ENCODE measurements at places on chromosomes 5 and 9. TPM values are rescaled to one million over a fixed set of nuclear protein-coding genes. Genes with fewer than 3 reads are reported as not detected.
A peak's percentile ranks its signal among the peaks of the same experiment; 100 is the strongest.

RFX3 gene
- 27.1 TPM for total RNA-seq

IL9 gene
- not detected for total RNA-seq

HACD4 gene
- total RNA-seq, result 9.8 TPM

UQCRQ gene
- 107 TPM for total RNA-seq

TAF9 gene
- 45.5 TPM for total RNA-seq

CAMK4 gene
- total RNA-seq, result 139 TPM

LHX6 gene
- not detected for total RNA-seq

ZFP2 gene
- 0.50 TPM for total RNA-seq

DNA sequence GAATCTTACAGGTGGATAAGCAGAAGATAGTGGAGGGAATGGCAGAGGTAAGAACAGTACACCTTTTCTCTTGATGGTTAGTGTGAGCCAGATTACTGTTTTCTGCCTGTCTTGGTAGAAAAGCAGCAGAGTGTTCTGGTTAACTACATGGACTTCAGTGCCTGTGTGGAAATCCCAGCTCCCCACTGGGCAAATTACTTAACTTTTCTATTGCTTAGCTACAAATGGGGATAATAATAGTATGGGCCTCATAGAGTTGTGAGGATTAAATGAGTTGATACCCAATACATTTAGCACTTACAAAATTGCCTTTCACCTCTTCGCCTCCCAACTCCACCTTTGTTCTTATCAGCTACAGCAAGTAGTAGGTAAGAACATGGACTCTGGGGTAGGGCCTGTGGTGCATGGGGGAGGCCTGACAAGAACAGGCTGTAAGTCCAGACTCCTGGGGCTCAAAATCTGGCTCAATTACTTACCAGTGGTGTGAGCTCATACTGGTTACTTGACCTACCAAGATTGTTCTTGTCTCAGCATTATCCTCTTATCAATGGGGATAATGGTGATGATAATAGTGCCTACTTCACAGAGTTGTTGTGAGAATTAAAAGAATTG lies 125.1 kb downstream of the LIFR start:
- no peak overlapping the region for H3K4me3 ChIP-seq
- H3K36me3 ChIP-seq, result peaks cover 3% of the 10 kb centered on the region
- peaks cover 41% of the 10 kb centered on the region for H3K27me3 ChIP-seq
- no peak for DNase-seq
- no peak overlapping the region for H3K27ac ChIP-seq
- peaks cover 6% of the 10 kb centered on the region for H3K4me1 ChIP-seq

- H3K36me3 ChIP-seq, result no peaks in the 10 kb centered on the region
- no peak for DNase-seq
- no peaks in the 10 kb centered on the region for H3K27me3 ChIP-seq
- H3K27ac ChIP-seq, result no peak overlapping the region
- no peak overlapping the region for H3K4me3 ChIP-seq
Measured at GRCh38 chr9:114742947-114743346, 61.0 kb upstream of the TEX48 start.

- peaks cover 17% of the 10 kb centered on the region for H3K27me3 ChIP-seq
- no peaks in the 10 kb centered on the region for H3K36me3 ChIP-seq
- H3K27ac ChIP-seq, result no peak overlapping the region
- H3K4me3 ChIP-seq, result no peak overlapping the region
- DNase-seq, result no peak
Measured at GRCh38 chr9:136619742-136620440, 42.8 kb upstream of the EGFL7 start.

GRCh38 chr5:151581347-151581746 lies 9.8 kb downstream of the FAT2 start:
- peaks cover 29% of the 10 kb centered on the region for H3K27me3 ChIP-seq

DNA sequence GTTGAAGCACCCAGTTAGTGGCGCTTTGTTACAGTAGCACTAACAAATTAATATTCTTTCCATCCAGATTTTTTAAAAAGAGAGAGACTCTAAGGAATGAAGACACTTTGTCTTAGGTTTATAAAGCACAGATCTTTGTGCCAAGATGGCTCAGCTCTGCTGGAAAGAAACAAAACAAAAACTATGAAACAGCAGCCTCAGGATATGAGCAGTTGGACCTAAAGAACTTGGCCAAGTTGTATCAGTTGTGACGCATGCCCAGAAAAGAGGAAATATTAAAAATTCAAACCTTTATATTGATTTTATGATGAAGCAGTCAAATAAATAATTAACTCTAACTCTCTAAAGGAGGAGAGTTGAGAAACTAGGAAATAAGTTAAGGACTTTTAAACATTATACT lies 427.2 kb downstream of the SPOCK1 start:
- no peak overlapping the region for H3K4me3 ChIP-seq
- no peaks in the 10 kb centered on the region for H3K4me1 ChIP-seq
- no peak overlapping the region for H3K27ac ChIP-seq
- no peaks in the 10 kb centered on the region for H3K36me3 ChIP-seq

DNA sequence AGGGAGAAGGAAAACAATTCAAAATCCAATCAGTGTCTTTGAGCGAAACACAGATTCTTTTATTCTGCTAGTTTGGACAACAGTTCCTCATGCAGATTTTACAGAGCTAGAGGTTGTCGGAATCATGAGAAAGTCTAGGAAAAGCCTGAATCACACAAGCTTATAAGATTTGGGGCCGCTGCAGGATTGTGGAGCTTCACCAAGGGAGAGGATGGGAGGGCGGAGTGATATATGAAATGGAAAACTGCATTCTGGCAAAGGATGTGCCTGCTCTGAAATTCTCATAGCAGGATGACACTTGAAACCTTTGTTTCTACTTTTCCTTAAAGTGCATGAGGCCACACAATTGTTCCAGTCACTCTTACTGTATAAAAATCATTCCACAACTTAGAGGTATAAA lies 134.3 kb downstream of the OR2K2 start:
- no peak for DNase-seq
- H3K4me1 ChIP-seq, result no peaks in the 10 kb centered on the region
- H3K27me3 ChIP-seq, result peaks cover 13% of the 10 kb centered on the region
- no peak overlapping the region for H3K4me3 ChIP-seq
- H3K27ac ChIP-seq, result no peak overlapping the region
- no peaks in the 10 kb centered on the region for H3K36me3 ChIP-seq

DNA sequence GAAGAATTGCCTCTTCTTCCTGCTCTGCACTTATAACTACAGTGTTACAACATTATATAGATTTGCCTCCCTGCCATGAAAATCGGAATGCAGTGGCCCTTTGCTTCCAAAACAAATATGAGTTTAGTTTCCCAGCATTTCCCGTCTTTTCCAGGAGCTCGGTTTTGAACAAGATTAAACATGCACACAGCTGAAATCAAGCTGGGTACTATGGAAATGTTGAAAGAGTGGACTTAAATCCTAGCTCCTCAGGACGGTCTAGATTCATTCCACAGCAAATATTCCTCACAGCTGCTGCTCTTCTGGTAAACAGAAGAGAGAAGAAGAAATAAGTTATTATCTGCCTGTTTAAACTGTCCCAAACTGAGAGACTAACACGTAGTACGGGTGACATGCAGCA lies 161.4 kb downstream of the PIK3R1 start:
- DNase-seq, result no peak
- peaks cover 28% of the 10 kb centered on the region for H3K4me1 ChIP-seq
- H3K36me3 ChIP-seq, result peaks cover 3% of the 10 kb centered on the region
- no peaks in the 10 kb centered on the region for H3K27me3 ChIP-seq
- no peak overlapping the region for H3K4me3 ChIP-seq
- H3K27ac ChIP-seq, result no peak overlapping the region

GRCh38 chr9:125372441-125373226 lies 111.0 kb downstream of the GAPVD1 start:
- no peak for DNase-seq
- no peaks in the 10 kb centered on the region for H3K36me3 ChIP-seq
- peak overlapping the region; percentile 82 for H3K27ac ChIP-seq
- H3K27me3 ChIP-seq, result peaks cover 2% of the 10 kb centered on the region
- no peak overlapping the region for H3K4me3 ChIP-seq

GRCh38 chr9:72185561-72185960 lies 36.3 kb downstream of the GDA start:
- peaks cover 6% of the 10 kb centered on the region for H3K27me3 ChIP-seq
- H3K36me3 ChIP-seq, result no peaks in the 10 kb centered on the region
- no peak overlapping the region for H3K27ac ChIP-seq
- DNase-seq, result no peak
- no peaks in the 10 kb centered on the region for H3K4me1 ChIP-seq

DNA sequence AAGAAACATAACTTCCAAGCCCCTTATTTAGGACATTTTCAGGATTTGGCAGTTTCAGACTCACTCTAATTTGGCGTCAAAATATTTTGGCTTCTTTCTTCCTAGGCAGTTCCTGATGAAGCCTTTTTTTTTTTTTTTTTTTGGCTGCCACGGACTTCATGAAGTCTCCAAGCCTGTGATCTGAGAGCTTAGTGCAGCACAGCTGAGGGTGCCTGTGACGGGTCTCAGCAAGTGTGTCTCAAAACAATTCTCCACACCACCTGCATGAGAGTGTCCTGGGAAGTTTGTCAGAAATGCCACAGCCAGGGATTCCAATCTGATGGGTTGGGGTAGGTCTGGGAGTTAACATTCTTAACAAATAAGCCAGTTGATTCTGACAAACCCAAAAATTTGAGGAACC lies 6.0 kb upstream of the ESM1 start:
- no peaks in the 10 kb centered on the region for H3K27me3 ChIP-seq
- H3K4me3 ChIP-seq, result no peak overlapping the region
- H3K4me1 ChIP-seq, result peaks cover 33% of the 10 kb centered on the region

DNA sequence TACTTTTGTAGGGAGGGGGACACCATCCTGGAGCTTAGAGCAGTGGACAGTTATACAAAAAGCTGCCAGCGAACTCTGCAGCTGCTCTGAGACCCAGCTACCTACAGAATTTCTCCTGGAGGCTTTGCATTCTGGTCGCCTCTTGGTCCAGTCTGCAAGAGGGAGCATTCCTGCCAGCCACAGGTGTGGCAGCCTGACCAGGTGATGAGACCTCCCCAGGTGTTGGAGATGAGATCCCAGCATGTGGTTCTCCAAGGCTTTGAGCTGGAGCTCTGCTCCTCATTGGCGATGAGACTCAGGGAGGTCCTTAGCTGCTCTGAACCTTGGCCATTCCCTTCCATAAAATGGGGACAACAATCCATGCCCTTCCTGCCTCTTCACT lies 69.3 kb downstream of the RGS3 start:
- H3K27ac ChIP-seq, result no peak overlapping the region
- peaks cover 16% of the 10 kb centered on the region for H3K4me1 ChIP-seq
- no peak overlapping the region for H3K4me3 ChIP-seq

DNA sequence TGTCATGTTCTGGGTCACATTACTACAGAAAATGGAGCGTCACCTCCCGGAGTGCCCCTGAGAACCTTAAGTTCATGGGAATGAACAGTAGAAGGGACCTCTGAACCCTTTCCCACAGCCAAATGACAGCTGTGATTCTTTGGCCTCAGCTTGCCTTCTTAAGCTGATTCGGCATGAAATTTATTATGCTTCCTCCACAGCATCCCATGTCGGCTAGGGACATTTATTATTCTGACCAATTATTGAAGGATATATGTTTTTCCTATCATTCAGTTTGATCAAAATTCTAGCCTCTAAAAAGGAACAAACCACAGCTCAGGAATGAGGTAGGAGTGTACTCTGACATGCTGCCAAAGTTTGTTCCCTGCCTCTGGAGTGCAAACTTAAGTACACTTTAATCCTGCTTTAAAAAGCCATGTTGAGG lies 440.6 kb downstream of the CETN3 start:
- no peaks in the 10 kb centered on the region for H3K36me3 ChIP-seq
- H3K27me3 ChIP-seq, result no peaks in the 10 kb centered on the region
- no peak overlapping the region for H3K27ac ChIP-seq
- DNase-seq, result no peak
- H3K4me3 ChIP-seq, result no peak overlapping the region

DNA sequence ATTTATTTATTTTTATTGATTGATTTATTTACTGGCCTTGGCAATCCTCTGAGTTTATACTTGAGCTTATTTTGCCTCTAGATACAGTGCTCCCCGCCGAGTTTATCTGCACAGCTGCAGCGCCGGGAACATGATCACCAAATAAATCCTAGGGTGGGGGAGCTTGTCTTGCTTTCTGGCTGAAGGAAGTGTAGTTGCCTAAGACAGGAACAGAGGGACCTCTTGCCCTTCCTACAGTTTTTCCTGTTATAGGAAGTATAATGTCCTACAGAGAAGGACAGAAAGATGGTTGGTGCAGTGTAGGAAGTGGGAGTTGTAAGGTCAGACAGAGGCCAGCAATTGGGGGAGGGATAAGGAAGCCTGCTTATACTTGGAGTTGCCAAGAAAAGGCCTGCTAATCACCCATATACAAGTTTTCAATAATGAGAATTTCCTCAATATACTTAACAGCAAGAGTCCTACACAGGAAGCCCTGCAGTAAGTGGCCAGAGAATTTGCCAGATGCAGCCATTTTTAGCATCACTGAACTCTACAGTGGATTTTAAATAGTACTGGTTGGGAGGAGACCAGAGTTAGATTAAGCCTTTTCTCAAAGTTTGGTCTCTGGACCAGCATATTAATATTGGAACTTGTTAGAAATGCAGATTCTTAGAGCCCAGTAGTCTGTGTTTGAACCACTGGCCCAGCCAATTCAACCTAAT lies 7.7 kb downstream of the AOPEP start:
- no peaks in the 10 kb centered on the region for H3K27me3 ChIP-seq
- H3K4me1 ChIP-seq, result peaks cover 3% of the 10 kb centered on the region
- H3K36me3 ChIP-seq, result no peaks in the 10 kb centered on the region
- H3K4me3 ChIP-seq, result no peak overlapping the region
- DNase-seq, result no peak
- no peak overlapping the region for H3K27ac ChIP-seq

GRCh38 chr5:35417040-35417439 lies 186.8 kb upstream of the PRLR start:
- H3K4me3 ChIP-seq, result no peak overlapping the region
- H3K4me1 ChIP-seq, result no peaks in the 10 kb centered on the region
- H3K36me3 ChIP-seq, result no peaks in the 10 kb centered on the region
- no peak overlapping the region for H3K27ac ChIP-seq
- DNase-seq, result no peak

- H3K36me3 ChIP-seq, result peaks cover 18% of the 10 kb centered on the region
- H3K4me1 ChIP-seq, result peaks cover 9% of the 10 kb centered on the region
- no peak overlapping the region for H3K27ac ChIP-seq
- H3K4me3 ChIP-seq, result no peak overlapping the region
- H3K27me3 ChIP-seq, result no peaks in the 10 kb centered on the region
- DNase-seq, result no peak
Measured at GRCh38 chr5:170248172-170248930, 15.6 kb downstream of the C5orf58 start.

DNA sequence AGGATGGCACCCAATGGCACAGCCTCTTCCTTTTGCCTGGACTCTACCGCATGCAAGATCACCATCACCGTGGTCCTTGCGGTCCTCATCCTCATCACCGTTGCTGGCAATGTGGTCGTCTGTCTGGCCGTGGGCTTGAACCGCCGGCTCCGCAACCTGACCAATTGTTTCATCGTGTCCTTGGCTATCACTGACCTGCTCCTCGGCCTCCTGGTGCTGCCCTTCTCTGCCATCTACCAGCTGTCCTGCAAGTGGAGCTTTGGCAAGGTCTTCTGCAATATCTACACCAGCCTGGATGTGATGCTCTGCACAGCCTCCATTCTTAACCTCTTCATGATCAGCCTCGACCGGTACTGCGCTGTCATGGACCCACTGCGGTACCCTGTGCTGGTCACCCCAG lies 25.4 kb downstream of the HRH2 start:
- no peaks in the 10 kb centered on the region for H3K27me3 ChIP-seq
- H3K4me3 ChIP-seq, result no peak overlapping the region
- H3K36me3 ChIP-seq, result peaks cover 3% of the 10 kb centered on the region
- peaks cover 15% of the 10 kb centered on the region for H3K4me1 ChIP-seq
- no peak for DNase-seq

GRCh38 chr5:153866176-153866575 lies 172.5 kb downstream of the FAM114A2 start:
- no peak for DNase-seq
- no peaks in the 10 kb centered on the region for H3K4me1 ChIP-seq
- no peaks in the 10 kb centered on the region for H3K36me3 ChIP-seq
- peaks cover 3% of the 10 kb centered on the region for H3K27me3 ChIP-seq
- H3K27ac ChIP-seq, result no peak overlapping the region

Data from T-helper 17 cell (primary cell).